ENCODE measurements at places on chromosomes 3 and 15. TPM values are rescaled to one million over a fixed set of nuclear protein-coding genes. Genes with fewer than 3 reads are reported as not detected.

DNA sequence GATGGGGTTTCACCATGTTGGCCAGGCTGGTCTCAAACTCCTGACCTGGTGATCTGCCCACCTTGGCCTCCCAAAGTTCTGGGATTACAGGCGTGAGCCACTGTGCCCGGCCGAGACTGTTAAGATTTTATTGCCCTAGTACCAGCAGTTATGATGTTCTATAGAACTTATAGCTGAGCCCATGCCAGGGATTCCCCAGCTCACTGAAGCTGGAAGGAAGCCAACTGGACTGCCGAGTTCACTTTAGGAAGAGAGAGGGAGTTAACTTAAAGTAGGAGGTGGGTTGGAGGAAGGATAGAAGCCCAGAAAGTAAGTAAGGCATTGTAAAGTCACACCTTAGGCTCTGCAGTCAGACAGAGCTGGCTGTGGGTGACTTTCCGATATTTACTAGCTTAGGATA is 101.1 kb upstream of the BOC start:
- H3K4me1 ChIP-seq, result no peaks in the 10 kb centered on the region
- no peak for DNase-seq
- H3K36me3 ChIP-seq, result no peaks in the 10 kb centered on the region
- no peaks in the 10 kb centered on the region for H3K27me3 ChIP-seq
- no peak overlapping the region for H3K27ac ChIP-seq

- peaks cover 40% of the 10 kb centered on the region for H3K4me1 ChIP-seq
- no peaks in the 10 kb centered on the region for H3K36me3 ChIP-seq
- H3K4me3 ChIP-seq, result no peak overlapping the region
- H3K27ac ChIP-seq, result no peak overlapping the region
- no peak for DNase-seq
- no peaks in the 10 kb centered on the region for H3K27me3 ChIP-seq
These were observed 4.6 kb downstream of the ATP11B start for GRCh38 chr3:182797876-182798275.

- no peak overlapping the region for H3K4me3 ChIP-seq
- H3K36me3 ChIP-seq, result no peaks in the 10 kb centered on the region
- H3K27ac ChIP-seq, result no peak overlapping the region
- DNase-seq, result no peak
- H3K27me3 ChIP-seq, result no peaks in the 10 kb centered on the region
These were observed 28.3 kb upstream of the PRR23E start for GRCh38 chr3:127164615-127165014.

GRCh38 chr15:71716990-71717389 is 93.4 kb upstream of the NR2E3 start:
- H3K27ac ChIP-seq, result no peak overlapping the region
- H3K27me3 ChIP-seq, result no peaks in the 10 kb centered on the region
- peaks cover 5% of the 10 kb centered on the region for H3K4me1 ChIP-seq
- no peak for DNase-seq
- no peaks in the 10 kb centered on the region for H3K36me3 ChIP-seq

GRCh38 chr3:184042617-184043016 is 10.2 kb upstream of the HTR3C start:
- no peaks in the 10 kb centered on the region for H3K27me3 ChIP-seq
- no peaks in the 10 kb centered on the region for H3K36me3 ChIP-seq
- no peaks in the 10 kb centered on the region for H3K4me1 ChIP-seq
- H3K27ac ChIP-seq, result no peak overlapping the region
- no peak overlapping the region for H3K4me3 ChIP-seq
- DNase-seq, result no peak

GRCh38 chr3:113654310-113654709 is 42.1 kb downstream of the USF3 start:
- H3K27me3 ChIP-seq, result no peaks in the 10 kb centered on the region
- DNase-seq, result no peak
- H3K36me3 ChIP-seq, result no peaks in the 10 kb centered on the region
- H3K4me1 ChIP-seq, result peaks cover 59% of the 10 kb centered on the region
- H3K27ac ChIP-seq, result peak overlapping the region; percentile 86

- no peaks in the 10 kb centered on the region for H3K36me3 ChIP-seq
- H3K4me1 ChIP-seq, result no peaks in the 10 kb centered on the region
- no peak for DNase-seq
- no peak overlapping the region for H3K4me3 ChIP-seq
- H3K27me3 ChIP-seq, result no peaks in the 10 kb centered on the region
These were observed 1.2 kb downstream of the BTLA start for GRCh38 chr3:112497897-112498548.

GRCh38 chr3:19574268-19574667 is 359.7 kb downstream of the EFHB start:
- no peak overlapping the region for H3K27ac ChIP-seq
- no peaks in the 10 kb centered on the region for H3K4me1 ChIP-seq
- H3K36me3 ChIP-seq, result no peaks in the 10 kb centered on the region
- no peaks in the 10 kb centered on the region for H3K27me3 ChIP-seq
- no peak overlapping the region for H3K4me3 ChIP-seq

- H3K36me3 ChIP-seq, result no peaks in the 10 kb centered on the region
- no peaks in the 10 kb centered on the region for H3K4me1 ChIP-seq
- no peak for DNase-seq
- H3K4me3 ChIP-seq, result no peak overlapping the region
- H3K27ac ChIP-seq, result no peak overlapping the region
These were observed 116.1 kb upstream of the CMC1 start for GRCh38 chr3:28125342-28125741.

IL5RA gene
- not detected for total RNA-seq

TMCO5A gene
- not detected for total RNA-seq
